Muscle of arm (tissue), 14 donors: ENCODE measurements at places on chromosomes 4 and X.

GRCh38 chrX:73683236-73683859 is 120.4 kb downstream of the CHIC1 start:
- DNase-seq: no peak

GRCh38 chr4:15434676-15435075 is 6.8 kb downstream of the C1QTNF7 start:
- DNase-seq: no peak

DNA sequence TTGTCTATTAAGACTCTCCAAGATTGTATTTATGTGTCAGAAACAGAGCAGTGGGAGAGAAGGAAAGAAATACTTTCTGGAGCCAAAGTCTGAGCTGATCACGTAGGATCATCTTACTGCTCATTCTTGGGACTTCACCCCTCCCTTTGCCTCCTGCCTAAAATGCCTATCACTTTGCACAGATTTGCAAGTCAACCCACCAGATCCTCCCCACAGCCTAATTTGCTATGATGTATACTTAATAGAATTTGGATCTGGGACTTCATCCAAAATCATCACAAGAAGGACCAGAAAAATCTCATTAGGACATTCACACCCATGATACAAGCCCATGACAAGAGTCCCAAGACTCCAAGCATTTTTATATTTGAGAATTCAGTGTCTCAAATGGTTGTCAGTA is 290.2 kb downstream of the FBXW7 start:
- no peak for DNase-seq

GRCh38 chr4:6753891-6754290 is 28.6 kb upstream of the KIAA0232 start:
- no peak for DNase-seq

DNA sequence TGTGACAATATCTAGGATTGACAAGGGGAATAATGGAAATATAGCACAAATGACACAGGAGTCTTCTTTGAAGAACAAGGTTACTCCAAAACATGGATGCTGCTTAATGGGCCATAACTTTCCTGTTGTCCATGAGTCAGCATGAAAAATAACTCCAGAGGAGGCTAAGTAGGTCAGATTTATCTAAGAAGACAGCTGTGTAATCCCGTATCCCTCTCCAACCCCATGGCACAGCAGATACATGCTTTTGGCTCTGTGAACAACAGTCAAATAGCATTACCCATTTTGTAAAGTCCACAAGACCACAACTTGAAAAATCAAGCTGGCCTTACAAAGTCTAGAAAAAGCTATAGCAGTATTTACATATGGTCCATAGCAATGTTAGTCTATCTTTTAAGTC is 2.1 kb upstream of the TMEM131L start:
- DNase-seq: no peak

DNA sequence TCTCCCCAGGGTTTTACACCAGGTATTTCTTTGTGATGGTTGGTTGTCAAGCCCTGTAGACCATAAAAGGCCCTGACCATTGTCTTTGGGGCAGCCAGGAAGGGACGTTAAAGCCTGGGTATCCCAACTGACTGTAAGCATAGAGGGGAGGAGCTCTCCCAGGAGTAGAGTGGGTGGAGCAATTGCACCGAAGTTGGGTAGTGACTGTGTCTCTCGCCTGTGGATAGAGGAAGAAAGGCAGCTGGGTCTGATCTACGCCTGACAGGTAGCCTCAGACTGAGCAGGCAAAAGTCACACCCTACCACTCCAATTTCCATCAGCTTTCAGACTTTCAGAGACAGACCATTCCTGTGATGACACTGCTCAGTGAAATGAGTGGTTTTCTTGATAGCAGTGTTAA is 123.3 kb downstream of the KLHL8 start:
- DNase-seq: no peak

DNA sequence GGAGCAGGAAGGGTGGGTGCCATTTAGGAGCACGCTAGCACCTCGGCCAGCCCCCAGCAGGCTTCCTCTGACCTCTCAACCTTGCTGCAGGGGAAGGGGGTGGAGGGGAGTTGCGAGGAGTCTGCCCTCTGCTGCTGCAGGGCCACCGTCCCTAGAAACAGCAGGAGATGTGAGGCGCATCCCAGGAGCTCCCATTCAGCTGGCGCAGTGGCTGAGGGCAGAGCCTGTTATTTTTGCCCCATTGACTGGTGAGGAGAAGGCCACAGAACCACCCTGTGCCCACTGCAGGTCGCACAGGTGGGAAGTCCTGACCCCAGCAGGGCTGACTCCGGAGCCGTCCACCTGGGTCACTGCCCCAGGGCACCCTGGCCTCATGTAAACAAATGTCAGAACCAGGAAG is 8.0 kb downstream of the PDE6B start:
- no peak for DNase-seq

DNA sequence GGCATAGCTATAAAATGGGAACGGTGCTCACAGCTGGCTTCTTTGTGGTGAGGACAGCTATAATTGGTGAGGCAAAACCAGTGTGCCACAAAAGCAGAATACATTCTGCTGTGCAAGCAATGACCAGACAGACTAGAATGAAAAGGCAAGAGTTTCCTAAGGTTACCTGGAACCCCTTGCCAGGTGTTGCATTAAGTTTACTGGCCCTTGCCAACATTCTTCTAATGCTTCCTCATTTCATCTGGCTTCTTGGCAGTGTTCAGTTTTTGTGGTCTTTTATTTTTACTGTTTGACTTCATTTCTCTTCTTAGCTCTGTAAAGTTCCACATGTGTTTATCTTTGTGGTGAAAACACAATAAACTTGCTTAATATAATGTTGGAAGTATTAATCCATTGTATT is 131.4 kb downstream of the PTTG2 start:
- DNase-seq: no peak
